ENCODE measurements at places on chromosomes 13 and 19.

DNA sequence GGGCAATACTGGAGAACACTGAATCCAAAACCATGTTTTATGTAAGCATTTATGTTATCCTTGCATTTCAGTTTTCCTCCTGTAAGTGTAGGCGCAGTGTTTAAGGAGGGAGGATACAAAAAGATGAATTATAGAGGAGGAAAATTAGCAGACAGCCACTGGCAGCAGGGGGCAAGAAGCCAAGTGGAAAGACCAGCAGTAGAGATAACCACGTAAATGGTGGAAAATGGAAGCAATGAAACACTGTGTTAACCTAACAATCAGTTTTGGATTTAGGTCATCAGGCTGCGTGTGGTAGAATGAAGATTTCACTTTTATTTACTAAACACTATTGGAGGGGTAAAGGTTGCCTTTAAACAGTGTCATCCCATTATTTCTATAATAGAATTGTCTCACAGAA lies 447.3 kb downstream of the GPC6 start:
- no peak for DNase-seq

- peak; percentile 76 for DNase-seq
Observed at GRCh38 chr13:33931397-33932311, 113.7 kb downstream of the RFC3 start.

- no peak for DNase-seq
Observed at GRCh38 chr19:41936961-41937360, 8.7 kb upstream of the ERFL start.

DNA sequence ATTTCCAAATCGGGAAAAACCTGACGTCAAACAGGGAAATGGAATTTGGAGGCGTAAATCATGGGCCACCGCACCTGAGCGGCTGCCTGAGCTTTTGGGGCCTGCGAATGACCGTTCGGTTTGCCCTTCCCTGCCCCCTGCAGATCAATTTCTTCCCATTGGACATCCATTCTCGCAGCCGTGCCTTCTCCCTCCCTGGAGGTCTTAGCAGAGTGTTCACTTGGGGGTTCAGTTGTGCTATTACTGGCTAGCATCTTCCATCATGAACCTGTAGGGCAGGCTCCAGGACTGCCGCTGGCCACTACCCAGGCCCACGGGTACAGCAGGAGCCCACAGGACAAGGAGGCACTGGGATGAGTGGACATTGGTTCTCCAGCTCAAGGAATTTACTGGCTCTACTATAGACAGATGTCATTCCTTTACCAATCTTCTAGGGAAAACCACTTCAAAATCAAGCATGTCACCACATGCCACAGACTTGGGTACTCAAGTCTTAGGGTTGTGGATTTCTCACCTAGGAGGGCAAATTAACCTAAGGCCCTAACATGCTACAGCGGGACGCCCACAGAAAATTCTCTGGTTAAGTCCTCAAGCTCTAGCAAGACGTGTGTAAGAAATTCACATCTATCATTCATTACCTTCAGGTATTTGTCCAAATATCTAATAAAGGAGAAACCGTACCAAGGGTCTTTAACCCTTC lies 75.5 kb downstream of the COL4A1 start:
- peak; percentile 23 for DNase-seq

GRCh38 chr19:42113641-42114348 lies 18.5 kb downstream of the POU2F2 start:
- peak; percentile 96 for DNase-seq

GRCh38 chr19:46715620-46715974 lies 1.3 kb downstream of the PRKD2 start:
- no peak for DNase-seq

GRCh38 chr19:53521373-53522202 lies 16.4 kb upstream of the ZNF331 start:
- no peak for DNase-seq

GRCh38 chr19:29483944-29484581 lies 41.7 kb upstream of the VSTM2B start:
- no peak for DNase-seq

DNA sequence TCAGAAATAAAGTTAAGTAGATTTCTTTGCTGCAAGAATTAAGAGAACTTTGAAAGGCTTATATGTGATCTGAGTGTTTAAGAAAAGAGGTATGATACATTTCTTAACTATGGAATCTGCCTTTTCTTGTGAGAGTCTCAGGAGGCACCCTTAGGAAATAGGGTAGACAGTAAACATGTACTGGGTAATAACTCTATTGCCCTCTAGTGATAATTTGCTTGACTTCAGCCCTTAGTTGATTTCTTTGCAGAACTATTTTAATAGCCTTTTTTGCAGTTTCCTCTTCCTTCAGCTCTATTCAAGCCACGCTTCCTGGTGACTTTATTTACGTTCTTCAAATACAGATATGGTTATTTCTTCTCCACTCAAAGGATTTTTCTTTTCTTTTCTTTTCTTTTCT lies 37.0 kb upstream of the CCNA1 start:
- no peak for DNase-seq

- DNase-seq, result no peak
Observed at GRCh38 chr13:74945637-74946036, 536.3 kb downstream of the TBC1D4 start.

DNA sequence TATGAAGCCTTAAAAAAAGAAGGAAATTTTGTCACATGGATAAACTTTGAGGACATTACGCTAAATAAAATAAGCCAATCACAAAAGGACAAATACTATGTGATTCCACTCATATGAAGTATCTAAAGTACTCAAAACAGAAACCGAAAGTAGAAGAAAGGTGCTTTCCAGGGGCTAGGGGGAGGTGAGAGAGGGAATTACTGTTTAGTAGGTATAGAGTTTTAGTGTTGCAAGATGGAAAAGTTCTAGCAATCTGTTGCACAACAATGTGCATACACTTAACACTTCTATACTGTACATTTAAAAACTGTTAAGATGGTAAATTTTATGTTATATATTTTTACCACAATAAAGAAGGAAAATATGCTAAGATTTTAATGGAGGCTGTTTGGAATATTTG lies 83.0 kb downstream of the POLR1D start:
- no peak for DNase-seq

DNA sequence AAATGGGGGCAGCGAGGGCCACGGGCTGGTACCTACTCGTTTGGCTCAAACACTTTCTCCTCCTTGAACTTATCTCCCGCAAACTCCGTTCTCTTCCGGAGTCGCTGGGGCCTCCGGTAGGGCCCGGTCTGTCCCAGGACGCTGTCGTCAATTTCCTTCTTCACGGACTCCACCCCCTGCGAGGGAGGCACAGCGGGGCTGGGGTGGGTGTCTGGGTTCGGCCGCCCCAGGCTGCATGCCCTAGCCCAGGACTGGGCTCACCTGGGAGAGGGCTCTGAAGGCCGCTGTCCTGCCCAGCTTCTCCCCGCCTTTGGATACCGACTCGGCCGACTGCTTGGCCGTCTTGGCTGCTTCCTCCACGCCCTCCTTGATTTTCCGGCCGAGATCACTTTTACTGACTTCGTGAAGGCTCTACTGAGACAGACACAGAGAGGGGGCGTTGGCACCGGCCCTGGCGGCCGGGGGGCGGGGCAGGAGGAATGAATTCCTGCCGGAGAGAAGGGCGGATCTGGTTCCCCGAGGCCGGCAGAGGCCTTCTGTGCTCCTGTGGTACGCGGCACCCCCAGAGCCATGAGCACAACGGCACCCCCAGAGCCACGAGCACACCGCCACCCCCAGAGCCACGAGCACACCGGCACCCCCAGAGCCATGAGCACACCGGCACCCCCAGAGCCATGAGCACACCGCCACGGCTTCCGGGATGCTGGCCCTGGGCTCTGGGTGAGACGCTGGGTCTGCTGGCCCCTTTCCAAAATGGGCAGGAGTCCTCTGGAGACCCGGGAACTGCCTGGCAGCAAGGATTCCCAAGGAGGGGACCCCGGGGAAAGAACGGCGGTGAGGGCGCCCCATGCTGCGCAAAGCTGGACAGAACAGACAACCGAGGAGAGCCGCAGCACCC lies 8.1 kb upstream of the CTXN1 start:
- DNase-seq, result no peak
